ENCODE measurements at places on chromosomes 3 and 15. TPM values are rescaled to one million over a fixed set of nuclear protein-coding genes. Genes with fewer than 3 reads are reported as not detected.

Gene PPARG
- 0.37 TPM for total RNA-seq

Gene EOMES
- not detected for total RNA-seq

Gene MITF
- total RNA-seq: 0.25 TPM

Gene DNAH1
- 8.9 TPM for total RNA-seq

Gene ABHD17C
- 6.8 TPM for total RNA-seq

Gene ZBTB47
- total RNA-seq: 9.7 TPM

Gene CEP97
- total RNA-seq: 25.1 TPM

Gene CBLB
- total RNA-seq: 269 TPM

Gene ADGRG7
- not detected for total RNA-seq

Gene NANOGP8
- total RNA-seq: 0.86 TPM

Measured in glutamatergic neuron (in vitro differentiated cells).